Stromal cell of bone marrow (primary cell): ENCODE measurements at places on chromosomes 1 and 21.
A peak's percentile ranks its signal among the peaks of the same experiment; 100 is the strongest.

DNA sequence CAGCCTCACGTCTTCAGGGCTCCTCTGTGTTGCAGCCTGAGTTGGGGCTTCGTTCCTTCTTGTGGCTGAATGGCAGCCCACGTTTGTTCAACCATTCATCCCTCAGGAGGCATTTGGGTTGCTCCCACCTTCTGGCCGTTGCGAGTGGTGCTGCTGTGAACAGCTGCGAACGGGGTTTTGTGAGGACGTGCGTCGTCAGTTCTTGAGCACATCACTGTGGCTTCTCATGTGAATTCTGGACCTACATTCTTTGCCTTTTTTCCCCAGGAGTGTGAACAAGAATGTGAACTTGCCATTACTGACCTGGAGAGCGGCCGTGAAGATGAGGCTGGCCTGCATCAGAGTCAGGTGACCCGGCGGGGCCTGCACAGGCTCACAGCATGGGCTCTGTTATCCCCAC lies 21.9 kb downstream of the PCNT start:
- no peak for DNase-seq

DNA sequence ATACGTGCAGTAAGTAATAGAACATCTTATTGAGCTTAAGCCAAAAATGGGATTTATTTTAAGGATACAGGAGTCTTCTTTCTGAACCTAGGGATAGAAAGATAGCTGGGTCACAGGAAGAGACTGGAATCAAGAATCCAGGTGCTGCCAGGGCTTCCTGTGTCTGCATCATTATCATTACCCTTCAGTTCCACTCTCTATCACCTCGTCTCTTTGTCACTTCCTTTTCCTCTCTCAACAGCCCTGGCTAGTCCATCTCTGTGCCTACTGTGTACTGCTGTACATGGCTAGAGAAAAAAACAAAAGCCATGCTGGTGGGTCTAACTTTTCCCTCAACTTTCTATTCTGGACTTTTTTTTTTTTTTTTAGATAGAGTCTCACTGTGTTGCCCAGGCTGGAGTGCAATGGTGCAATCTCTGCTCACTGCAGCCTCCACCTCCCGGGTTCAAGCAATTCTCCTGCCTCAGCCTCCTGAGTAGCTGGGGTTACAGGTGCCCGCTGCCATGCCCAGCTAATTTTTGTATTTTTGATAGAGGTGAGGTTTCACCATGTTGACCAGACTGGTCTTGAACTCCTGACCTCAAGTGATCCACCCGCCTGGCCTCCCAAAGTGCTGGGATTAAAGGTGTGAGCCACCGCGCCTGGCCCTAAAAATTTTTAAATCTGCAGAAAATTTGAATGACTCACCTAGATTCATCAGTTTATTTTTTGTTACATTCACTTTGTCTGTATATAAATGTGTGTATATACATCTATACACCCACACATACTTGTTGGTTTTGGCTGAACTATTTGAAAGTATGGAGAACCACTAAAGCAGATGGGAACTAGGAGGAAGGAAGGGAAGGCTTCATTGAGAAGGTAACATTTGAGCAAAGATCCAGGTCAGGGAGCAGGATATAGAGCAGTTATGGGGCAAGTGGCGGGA lies 31.9 kb downstream of the UBE4B start:
- no peak for DNase-seq

- DNase-seq, result no peak
Measured at GRCh38 chr1:202135221-202135721, 9.3 kb downstream of the ARL8A start.

GRCh38 chr21:31564439-31564838 lies 95.1 kb upstream of the SOD1 start:
- no peak for DNase-seq

DNA sequence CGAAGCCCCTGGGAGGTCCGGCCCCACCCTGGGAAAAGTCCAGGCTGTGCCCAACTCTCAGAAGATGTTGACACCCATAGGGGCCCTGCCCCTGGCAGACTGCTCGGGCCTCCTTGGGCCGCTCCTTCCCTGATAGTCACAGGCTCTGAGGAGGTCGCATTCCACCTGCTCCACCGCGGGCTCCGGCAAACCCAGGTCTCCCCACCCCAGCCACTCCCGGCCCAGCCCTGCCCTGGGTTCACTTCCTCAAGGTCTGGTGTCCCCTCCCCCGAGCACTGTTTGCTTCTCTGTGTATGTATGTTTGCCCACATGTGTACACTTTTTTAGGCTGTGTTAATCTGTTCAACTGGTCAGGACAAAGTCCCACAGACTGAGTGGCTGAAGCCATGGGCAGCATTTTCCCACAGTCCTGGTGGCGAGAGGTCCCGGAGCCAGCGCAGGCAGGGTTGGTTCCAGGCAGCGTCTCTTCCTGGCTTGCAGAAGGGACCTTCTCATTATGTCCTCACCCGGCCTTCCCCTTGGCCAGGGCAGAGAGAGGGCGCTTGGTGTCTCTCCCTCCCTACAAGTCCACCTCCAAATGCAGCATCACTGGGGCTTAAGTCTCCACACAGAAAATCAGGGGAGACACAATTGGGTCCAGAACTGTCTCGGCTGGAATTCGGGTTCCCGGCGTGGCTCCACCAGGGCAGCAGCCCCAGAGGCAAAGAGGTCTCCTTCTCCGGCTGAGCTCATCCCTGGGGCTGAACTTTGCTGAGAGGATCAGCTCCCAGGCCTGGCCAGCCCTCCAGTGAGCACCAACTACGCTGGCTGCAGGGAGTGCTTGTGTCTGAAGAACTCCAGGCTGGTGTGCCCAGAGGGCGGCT lies 10.5 kb upstream of the PRXL2B start:
- no peak for DNase-seq

- DNase-seq, result no peak
Measured at GRCh38 chr1:64701886-64702285, 43.0 kb upstream of the RAVER2 start.

DNA sequence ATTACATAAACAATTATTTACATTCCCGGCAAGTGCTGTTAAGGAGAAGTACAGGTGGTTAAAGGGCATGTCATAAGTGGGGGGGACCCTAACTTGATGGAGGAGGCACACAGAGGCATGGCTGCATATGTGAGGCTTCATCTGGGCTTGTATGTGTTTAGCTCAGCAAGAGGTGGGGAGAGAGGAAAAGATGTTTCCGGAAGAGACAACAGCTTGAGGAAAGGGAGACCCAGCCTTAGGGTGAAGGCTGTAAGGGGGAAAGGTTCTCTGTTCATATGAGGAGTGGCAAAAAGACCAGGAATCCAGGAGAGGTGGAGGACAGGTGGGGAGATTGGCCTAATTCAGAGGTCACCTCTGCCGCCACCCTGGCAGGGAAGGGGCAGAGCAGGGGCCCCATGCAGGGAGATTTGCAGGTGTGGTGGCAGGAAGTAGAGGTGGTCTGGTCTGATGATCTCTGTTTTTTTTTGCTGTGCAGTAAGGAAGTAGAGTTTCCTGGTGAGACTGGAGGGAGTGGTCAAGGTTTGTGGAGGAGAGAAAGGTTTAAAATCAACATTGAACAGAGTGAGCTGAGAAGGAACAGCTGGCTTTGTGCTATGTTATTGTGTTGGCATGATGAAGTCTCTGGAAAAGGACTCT lies 9.0 kb downstream of the TRAF5 start:
- no peak for DNase-seq

- DNase-seq, result peak; percentile 8
Measured at GRCh38 chr1:29444782-29445729, 208.7 kb downstream of the PTPRU start.

DNA sequence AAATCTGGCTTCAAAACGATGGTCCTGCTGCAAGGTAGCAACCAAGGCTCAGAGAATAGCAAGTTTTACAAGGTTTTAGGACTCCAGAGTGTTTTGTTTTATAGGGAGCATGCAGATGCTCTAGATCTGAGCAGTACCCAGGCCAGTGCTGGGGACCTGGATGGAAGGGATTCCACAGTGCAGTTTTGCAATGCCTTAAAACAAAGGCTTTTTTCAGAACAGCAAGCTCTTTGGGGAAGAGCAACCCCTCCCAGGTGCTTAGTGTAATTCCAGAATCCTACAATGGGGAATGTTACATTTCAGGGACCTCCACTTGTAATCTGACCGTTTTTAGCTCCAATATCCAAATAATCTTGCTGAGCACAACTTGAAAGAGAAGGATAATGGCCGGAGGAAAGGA lies 6.7 kb downstream of the ROR1 start:
- no peak for DNase-seq

- peak; percentile 98 for DNase-seq
Measured at GRCh38 chr1:9766759-9767442, 56.9 kb downstream of the CLSTN1 start.

GRCh38 chr1:28926629-28927265 lies 12.4 kb downstream of the EPB41 start:
- DNase-seq, result no peak

- DNase-seq, result no peak
Measured at GRCh38 chr1:203338335-203339036, 12.4 kb downstream of the FMOD start.

DNA sequence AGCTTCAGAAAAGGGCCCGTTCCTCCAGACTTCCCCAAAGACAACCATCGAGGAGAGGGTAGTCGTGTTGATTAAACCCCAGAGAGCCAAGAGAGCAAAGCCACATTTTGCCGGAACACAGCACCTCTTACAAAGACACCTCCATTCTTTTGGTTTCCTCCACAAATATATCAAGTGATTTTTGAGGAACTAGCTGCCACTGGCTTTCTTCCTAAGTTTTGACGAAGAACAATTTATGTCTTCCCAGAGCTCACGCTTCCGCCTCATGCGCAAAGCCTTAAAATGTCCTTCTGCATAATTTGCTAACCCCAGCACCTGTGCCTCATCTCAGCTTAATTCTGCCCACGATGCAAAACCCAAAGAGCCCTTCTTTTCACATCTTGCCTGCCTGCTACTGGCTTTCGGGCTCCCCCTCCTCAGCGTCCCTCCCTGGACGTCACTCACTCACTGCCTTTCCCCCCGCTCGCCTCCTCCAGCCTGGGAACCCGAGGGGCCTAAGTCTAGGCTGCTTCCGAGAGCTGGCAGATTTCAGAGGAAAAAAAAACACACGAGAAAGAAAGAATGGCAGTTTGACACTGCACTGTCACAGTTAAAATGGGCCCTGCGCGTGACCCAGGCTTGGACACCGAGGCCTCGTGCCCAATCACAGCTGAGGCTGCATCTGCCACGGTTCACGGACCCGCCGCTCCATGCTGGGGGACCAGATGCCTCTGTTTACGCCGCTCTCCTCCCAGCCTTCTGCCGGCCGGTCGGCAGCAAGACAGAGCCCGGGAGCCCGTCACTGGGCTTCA lies 77.6 kb upstream of the IFNAR2 start:
- DNase-seq, result no peak

DNA sequence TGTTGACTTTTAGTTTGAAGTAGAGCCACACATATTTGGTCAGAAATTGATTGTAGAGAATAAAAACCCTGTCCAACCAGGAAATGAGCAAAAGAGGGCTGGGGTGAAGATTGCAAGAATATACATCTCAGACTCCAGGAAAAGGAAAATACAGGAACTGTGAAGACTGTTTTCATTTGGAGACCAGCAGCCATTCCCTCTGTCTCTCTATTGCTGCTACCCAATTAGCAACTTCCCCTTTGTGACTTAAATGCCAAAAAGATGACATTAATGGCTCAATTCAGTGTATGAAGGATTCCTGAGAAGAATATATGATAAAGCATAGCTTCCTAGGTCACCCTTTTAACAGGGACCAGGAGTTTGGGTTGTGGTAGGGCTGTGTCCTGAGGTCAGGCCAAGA lies 31.6 kb upstream of the CEP350 start:
- no peak for DNase-seq

GRCh38 chr21:35232545-35233176 lies 183.6 kb upstream of the RUNX1 start:
- no peak for DNase-seq

DNA sequence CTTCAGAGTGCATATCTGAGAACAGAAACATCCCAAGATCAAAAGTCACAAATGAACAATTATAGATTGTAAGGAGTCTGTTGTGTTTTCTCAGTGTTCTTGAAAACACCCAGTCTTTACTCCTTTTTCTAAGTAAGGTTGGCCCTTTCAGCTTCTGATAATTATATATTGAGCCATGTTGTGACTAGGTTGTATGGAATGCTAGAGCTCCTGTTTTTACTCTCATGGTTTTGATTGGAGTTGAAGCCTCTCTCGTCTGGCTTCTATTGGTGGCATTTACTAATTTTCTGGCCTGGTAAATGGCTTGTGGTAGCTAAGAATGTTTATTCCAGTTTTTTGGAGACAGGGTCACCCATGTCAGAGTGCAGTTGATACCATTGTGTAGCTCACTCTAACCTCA lies 84.7 kb downstream of the NDUFS5 start:
- DNase-seq, result no peak

DNA sequence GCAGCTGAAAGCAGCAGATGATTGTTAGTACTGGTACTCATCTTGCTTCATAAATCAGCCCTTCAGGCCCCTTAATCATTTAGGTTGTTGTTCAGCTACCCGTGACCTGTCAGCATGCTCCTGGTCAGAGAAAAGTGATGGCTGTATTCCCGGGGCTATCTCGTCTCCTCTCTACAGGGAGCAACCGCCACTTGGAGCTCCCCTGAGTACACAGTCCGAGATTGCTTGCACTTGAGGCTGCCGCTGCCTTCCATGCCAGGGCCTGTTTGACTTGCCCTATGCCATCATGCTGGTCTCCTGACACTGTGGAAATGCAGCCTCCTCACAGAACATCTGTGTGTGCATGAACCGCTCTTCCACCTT lies 97.5 kb downstream of the SPATA46 start:
- no peak for DNase-seq

DNA sequence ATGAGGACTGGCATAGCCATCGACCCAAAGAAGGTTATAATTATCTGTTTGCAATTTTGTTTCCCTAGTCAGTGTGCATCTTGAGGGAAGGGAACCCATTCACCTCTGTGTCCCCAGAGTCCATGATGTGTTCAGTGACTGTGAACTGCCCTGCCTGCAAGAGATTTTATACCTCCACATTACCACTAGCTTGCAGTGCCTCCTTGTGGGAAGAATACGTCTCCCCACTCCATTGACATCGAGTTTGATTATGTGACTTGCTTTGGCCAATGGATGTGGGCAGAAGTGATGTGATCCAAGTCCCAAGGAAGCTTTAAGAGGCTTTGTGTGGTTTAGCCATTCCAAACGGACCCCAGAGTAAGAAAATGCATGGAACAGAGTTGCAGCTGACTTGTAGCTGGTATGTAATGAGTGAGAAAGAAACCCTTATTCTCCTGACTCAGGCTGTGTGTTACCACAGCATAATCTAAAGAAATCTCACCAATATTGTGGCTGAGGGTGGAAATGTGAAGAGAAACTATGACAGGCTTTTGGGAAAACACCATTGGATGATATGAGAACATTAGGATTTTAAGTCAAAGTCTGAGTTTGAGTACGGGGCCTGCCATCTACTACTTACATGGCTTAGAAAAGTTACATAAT lies 47.8 kb upstream of the NRDC start:
- peak; percentile 44 for DNase-seq

GRCh38 chr1:246169019-246169418 lies 338.1 kb downstream of the SMYD3 start:
- DNase-seq, result no peak
